ENCODE measurements at places on chromosomes 3 and 15.

- DNase-seq = peak; percentile 37
Observed at GRCh38 chr3:46353647-46354410, at the start of gene CCR2. TSS of gene CCR2 (plus strand) at chr3:46354111. CDS start at chr3:46357528, 3,417 bp downstream.

GRCh38 chr3:43951813-43952212 lies 261.1 kb downstream of the ABHD5 start:
- no peak for DNase-seq

DNA sequence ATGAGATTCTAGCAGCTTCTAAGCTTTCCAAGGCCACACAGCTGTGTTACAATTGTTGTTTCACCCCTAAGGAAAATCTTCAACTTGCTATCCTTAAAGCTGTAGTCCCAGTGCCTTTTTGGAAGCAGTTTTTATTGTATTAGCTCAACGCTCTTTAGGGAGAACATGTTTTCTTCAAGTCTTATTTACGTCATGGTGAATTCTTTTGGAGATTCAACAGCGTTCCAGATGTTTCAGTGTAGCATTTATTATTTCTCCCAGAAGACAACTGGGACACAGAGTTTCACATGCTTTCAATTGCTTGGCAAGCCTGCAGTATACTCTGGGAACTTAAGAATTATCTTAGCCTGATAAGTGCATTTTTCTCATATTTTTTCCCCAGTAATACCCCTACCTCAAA lies 888.3 kb downstream of the PLOD2 start:
- no peak for DNase-seq

DNA sequence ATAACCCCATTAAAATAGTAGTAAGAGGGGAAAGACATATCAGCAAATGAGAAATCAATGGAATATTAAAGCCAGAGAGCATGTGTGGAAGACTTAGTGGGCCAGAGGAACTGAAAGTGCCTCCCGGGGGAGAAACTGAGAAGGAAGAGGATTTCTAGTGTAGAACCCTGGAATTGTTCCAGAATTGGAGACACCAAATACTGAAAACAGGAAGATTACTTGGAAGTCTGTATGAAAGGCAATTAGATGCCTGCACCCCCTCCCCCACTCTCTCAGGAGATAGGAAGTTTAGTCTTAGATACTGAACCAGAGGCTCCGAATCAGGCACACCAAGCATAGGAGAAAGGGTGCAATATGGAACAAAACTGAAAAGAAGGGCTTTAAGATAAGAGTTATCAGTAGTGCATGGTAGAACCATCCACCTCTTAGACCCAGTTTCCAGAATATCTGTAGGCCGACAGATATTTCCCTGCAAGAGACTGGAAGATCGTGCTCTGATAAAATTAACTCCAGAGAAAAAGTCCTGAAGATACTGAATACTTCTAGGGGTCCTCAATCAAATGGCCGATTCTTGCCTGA lies 32.4 kb downstream of the KLHL18 start:
- peak; percentile 81 for DNase-seq

GRCh38 chr3:32105291-32106131 lies 909 bp upstream of the GPD1L start:
- DNase-seq = no peak

- DNase-seq = no peak
Observed at GRCh38 chr3:25025236-25025635, 402.8 kb upstream of the RARB start.

DNA sequence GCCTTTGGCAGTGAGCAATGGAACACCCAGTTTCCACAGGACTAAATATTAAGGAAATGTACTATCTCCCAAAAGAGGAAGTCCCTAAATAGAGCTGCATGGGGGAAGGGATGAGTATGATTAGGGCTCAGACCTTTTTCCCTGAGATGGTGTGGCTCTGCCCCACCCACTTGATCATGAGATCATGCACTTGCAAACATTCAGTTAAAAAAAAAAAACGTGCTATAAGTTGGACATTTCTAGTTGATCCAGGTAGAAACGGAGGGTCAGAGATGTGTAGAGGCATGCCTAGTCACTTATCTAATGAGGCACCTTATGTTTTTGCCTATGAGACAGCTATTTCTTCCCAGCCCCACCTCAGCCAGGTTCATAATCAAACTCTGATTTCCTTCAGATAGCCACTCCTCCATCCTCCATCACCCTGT lies 24.5 kb upstream of the SSR3 start:
- peak; percentile 87 for DNase-seq

DNA sequence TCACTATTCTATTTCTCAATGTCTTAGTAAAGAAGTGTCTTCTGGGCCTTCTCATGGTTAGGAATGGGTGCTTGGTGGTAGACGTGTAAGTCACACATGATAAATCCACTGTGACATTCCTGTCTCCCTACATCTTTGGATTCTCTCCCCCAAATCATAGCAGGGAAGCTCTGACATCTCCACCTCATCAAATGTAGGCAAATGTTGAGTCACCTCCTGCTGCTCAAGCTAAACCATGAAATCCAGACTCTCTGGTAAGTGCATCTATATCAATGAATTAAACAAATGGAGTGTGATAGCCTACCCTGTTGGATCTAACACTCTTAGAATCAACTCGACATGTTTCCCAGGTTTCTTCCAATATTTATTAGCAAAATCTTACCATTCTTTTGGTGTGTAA lies 42.8 kb upstream of the RPL35A start:
- DNase-seq = no peak

DNA sequence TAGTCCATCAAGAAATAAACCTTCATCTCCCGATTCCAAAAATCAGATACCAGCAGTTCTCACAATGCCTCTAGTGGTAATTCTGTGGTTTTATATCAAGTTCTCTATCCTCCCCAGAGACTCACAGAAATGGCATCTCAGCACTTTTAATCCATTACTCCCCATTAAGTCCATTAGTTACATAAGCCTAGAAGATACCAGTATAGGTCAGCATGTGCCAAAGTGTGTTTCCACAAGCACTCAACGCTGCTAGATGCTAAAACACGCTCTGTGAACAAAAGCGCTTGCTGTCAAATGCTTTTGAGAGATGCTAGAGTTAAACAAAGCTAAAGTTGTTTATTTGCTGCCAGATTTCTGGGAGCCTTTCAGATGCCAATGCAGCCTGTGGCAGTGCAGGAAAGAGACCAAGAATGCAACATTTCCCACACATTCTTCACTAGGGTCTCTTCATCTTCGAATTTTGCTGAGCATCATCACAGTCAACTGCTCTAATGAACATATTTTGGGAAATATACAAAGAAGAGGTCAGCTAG lies 918.8 kb upstream of the CFAP20DC start:
- no peak for DNase-seq

DNA sequence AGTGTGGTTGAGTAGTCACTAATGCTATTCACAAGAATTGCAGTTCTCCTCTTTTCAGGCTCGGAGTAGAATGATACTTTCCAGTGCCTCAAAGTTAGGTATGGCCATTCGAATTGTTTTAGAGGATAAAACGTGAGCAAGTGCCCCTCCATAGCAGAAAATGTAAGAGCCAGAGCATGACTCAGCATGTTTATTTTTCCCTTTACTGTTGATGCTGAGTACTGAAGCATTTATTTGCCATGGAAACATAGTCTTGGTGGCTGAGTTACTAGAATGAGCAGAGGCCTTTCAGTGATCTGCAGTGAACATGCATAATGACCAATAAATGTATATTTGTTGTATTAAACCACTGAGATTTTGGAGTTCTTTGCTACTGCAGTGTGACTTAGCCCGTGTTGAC lies 540.6 kb downstream of the NLGN1 start:
- DNase-seq = no peak

- DNase-seq = no peak
Observed at GRCh38 chr3:60202052-60202726, 1049.1 kb downstream of the FHIT start.

DNA sequence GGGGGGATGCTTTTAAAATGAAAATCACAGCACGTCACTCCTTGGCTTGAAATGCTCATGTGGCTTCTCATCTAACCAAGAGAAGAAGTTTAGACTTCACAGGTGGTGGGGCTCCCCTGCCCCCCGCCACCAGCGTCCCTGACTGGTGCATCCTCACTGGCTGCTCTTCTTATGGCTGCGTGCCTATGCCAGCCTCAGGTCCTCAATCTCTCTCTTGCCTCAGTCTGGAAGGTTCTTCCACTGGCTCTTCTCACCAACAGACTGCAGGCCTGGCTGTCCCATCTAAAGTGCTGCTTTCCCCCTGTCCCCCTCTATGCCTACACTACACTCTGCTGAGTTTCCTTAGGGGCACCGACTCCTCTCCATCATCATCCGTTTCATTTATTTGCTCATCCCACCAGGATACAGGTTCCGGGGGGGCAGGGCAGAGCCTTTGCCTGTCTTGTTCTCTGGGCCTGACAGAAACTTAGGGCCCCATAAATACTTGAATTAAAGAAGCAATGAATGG lies 20.6 kb downstream of the ABTB1 start:
- DNase-seq = no peak

DNA sequence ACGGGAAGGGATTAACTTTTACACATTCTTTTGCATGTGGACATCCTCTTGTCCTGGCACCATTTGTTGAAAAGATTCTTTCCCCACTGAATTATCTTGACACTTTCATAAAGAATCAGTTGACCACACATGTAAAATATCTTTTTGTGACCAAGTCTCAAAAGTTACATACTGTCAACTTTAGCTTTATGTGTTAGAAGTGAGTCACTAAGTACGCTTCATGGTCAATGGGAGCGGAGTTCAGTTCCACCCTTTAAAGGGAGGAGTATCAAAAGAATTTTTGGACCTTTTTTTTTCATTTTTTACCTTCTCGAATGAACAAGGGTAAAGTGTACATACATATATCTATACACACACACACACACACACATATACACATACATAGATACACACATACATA lies 35.4 kb downstream of the MAPK6 start:
- DNase-seq = no peak

GRCh38 chr15:58386081-58386480 lies 45.7 kb upstream of the LIPC start:
- DNase-seq = no peak

- no peak for DNase-seq
Observed at GRCh38 chr3:34352778-34353331, 554.4 kb downstream of the PDCD6IP start.

DNA sequence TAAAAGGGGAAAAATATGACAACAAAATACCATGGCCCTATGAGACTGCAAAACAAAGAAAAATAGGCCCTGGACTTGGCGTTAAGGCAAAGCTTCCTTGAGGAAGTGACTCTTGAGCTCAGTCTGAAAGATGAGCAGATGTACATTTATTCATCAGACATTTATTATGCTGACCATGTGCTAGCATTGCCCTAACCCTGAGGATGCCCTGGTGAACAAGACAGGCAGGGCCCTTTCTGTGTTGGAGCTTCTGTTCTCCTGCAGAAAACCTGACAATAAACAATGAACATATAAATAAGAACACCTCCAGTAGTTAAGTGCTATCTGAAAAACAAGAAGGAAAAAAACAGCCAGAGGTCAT lies 12.4 kb downstream of the TF start:
- DNase-seq = no peak

DNA sequence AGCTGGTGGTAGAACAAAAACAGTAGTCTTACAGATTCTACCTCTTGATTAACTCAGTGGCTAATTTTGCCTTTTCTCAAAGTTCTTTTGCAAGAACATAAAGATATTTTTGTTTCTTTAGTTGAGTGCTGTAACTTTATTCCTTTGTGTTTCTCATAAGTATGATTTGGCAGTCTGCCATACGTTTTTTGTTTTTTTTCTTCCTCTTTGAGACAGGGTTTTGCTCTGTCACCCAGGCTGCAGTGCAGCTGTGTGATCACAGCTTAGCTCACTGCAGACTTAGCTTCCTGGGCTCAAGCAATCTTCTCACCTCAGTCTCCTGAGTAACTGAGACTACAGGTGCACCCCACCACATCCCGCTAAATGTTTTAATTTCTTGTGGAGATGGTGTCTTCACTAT lies 22.4 kb downstream of the B3GNT5 start:
- DNase-seq = peak; percentile 90

- peak; percentile 22 for DNase-seq
Observed at GRCh38 chr3:134276086-134276485, 25.4 kb upstream of the RYK start.

GRCh38 chr3:66033241-66034138 lies 5.2 kb downstream of the MAGI1 start:
- DNase-seq = no peak

DNA sequence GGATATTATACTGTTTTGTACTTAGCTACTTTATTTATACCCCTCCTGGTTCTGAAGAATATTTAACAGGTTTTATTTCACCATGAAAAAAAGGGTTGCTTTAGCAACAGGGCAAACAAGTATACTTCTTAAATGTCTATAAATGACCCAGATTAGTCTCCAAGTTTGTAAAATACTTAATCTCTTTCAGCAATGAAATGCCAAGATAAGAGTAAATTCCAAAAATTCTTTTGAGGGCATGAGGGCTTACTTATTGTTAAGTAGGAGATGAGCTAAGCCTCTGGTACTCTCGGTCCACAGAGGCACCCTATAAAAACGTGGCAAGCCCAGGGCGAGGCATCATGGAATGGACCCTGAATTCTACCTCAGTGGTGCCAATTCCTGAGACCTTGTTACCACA lies 264.8 kb upstream of the NSMCE3 start:
- DNase-seq = no peak

DNA sequence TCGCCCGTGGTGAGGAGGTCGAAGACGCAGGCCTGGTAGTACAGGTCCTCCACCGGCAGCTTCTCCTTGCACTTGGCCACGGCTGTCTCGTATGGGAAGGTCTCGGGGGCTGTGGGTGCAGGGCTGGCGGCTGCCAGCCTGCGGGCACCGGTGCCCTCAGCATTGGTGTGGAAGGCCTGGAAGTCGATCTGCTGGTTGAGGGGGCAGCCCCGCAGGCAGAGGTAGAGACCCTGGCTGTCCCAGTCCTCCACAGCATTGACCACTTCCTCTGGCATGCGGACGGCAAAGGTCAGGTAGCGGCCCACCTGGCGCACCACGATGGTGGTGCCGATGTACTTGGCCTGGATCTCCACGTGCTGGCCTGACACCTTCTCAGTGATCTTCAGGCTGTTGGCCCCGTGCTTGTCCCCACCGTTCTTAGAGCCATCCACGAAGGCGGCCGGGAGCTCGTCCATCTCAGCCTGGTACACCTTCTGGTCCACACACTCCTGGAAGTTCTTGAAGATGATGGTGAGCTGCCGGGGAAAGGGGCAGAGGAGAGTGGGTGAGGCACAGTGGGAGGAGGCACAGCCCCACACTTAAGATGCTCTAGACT lies 43.7 kb downstream of the RGMA start:
- no peak for DNase-seq

- no peak for DNase-seq
Observed at GRCh38 chr3:72451841-72452240, 396.4 kb downstream of the SHQ1 start.
